Retinal pigment epithelial cell (primary cell): ENCODE measurements at places on chromosomes 16 and 17.

- no peak for DNase-seq
Measured at GRCh38 chr16:80367037-80367658, 173.6 kb upstream of the DYNLRB2 start.

DNA sequence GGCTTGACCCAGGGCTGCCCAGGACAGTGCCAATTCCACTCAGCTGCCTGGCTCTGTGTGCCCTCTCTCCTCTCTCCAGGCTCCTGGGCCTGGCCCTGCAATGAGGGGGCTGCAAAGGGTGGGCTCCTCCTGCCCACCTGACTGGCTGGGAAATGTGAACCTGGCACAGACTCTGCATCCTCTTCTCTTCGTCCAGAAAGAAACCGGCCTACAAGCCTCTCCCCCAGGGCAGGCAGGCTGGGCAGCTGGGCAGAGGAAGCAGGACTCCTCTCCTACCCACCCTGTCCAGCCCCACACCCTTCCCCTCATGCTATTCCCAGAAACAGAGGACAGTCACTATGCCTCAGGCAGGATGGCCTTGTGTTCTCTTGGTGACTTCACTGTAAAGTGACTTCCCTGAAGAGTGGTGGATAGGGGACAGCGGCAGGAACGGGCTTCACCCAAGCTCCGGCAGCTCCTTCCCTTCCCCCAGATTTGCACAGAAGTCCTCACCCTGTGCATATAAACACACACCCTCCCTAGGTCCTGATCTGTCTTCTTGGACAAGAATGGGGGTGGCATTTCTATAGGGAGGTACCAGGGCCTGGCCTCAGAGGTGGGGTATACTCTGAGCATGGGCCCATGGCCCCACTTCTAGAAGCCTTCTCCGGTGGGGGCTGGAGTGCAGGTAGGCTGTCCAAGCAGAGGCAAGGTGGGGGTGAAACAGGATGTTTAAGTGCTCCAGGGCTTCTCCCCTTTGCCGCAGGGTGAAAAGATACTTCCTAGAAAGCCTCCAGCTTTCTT is 4.9 kb upstream of the STAT5A start:
- no peak for DNase-seq

- no peak for DNase-seq
Measured at GRCh38 chr17:82235775-82236141, 6.9 kb downstream of the SLC16A3 start.

GRCh38 chr16:50814052-50814451 is 72.2 kb downstream of the CYLD start:
- no peak for DNase-seq

- no peak for DNase-seq
Measured at GRCh38 chr16:25141648-25142047, 30.1 kb downstream of the LCMT1 start.

- DNase-seq = no peak
Measured at GRCh38 chr17:42723636-42724035, 21.2 kb downstream of the EZH1 start.

GRCh38 chr16:73206151-73206707 is 158.3 kb upstream of the ZFHX3 start:
- DNase-seq = no peak

- DNase-seq = no peak
Measured at GRCh38 chr17:19386051-19386929, 700 bp downstream of the MFAP4 start.
